ENCODE measurements at places on chromosomes 4 and X. TPM values are rescaled to one million over a fixed set of nuclear protein-coding genes. Genes with fewer than 3 reads are reported as not detected.

SLC6A14 gene
- not detected for total RNA-seq

RAB40A gene
- total RNA-seq: not detected

CNKSR2 gene
- not detected for total RNA-seq

NPFFR2 gene
- 0.66 TPM for total RNA-seq

HSFX2 gene
- 0.18 TPM for total RNA-seq

UFSP2 gene
- total RNA-seq: 36.7 TPM

C4orf51 gene
- not detected for total RNA-seq

RPL9 gene
- 2,556 TPM for total RNA-seq

All from endothelial cell of coronary artery (primary cell).